ENCODE measurements at places on chromosomes 1 and 21.
A peak's percentile ranks its signal among the peaks of the same experiment; 100 is the strongest.

DNA sequence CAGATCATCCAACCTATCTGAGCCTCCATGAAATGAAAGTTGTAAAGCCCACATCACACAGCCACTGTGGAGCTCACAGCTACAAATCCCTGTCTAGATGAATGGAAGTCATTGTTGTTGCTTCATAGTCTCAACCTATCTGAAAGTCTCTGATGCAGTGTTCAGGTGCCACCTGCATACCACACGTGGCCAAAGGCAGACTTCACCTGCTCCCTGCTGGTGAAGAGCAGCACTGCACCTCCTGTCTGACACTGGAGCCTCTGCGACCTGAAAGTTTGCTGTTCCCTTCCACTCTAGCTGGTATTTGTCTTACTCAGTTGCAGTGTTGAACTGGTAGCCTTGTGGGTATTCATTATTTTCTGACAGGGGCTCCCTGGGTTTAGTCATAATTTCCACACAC lies 18.4 kb downstream of the LORICRIN start:
- no peak for DNase-seq

GRCh38 chr1:88799491-88799890 lies 91.9 kb downstream of the GTF2B start:
- DNase-seq: no peak

- no peak for DNase-seq
Measured at GRCh38 chr1:206133751-206134415, 16.7 kb upstream of the AVPR1B start.

DNA sequence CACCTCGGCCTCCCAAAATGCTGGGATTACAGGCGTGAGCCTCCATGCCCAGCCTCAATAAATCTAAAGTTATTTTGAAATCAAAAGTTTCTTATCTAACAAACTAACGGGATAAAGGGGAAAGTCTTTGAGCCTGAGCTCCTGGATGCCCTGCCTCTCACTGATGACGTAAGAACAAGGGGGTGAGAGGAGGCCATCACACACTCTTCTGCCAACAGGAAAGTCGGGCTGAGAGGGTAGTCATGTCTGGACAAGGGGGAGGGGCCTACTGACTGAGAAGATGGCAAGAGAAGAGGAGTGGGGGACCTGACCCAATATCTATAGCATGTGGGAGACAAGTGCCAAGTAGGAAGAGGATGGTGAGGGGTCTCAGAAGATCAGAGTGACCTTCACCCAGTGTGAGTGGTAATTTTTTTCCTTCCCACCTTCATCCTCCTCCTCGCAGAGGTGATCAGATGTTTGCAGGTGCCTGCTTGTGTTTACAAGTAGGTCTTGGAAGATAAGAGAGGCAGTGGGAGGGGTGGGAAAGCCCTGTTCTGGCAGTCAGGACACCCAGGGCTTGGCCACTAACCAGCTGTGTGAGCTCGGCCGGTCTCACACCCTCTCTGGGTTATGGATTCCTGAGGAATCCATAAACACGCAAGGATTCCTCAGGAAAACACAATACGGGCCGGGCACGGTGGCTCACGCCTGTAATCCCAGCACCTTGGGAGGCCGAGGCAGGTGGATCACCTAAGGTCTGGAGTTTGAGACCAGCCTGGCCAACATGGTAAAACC lies 9.6 kb downstream of the UQCRHL start:
- DNase-seq: no peak

GRCh38 chr1:117581391-117581943 lies 24.4 kb upstream of the TENT5C start:
- DNase-seq: no peak

- no peak for DNase-seq
Measured at GRCh38 chr1:239733995-239734394, 347.6 kb downstream of the CHRM3 start.

GRCh38 chr1:150259758-150260669 lies 2.4 kb downstream of the CA14 start:
- no peak for DNase-seq

DNA sequence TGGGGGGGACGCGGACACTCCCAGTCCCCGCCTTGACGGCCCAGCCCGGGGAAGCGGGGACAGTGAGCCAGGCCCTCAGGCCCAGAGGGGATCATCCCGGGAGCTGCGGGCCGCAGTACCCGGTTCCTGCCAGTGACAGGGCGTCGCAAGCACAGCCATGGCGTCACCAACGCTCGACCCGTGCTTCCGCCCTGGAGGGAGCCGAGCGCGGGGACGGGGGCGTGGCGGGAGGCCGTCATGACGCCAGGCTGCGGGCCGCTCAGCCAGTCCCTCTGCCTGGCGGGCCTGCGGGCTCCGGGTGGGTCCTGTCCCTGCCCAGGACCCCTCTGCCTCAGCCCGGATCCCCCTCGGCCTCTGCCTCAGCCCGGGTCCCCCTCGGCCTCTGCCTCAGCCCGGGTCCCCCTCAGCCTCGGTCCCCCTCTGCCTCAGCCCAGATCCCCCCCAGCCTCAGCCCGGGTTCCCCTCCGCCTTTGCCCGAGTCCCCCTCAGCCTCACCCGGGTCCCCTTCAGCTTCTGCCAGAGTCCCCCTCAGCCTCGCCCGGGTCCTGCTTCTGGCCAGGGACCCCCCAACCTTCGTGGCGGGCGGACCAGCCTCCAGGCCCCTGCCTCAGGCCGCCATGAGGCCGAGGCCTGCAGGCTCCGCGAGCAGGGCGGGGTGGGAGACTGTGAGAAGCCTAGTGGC lies 2.3 kb upstream of the SLC2A5 start:
- no peak for DNase-seq

DNA sequence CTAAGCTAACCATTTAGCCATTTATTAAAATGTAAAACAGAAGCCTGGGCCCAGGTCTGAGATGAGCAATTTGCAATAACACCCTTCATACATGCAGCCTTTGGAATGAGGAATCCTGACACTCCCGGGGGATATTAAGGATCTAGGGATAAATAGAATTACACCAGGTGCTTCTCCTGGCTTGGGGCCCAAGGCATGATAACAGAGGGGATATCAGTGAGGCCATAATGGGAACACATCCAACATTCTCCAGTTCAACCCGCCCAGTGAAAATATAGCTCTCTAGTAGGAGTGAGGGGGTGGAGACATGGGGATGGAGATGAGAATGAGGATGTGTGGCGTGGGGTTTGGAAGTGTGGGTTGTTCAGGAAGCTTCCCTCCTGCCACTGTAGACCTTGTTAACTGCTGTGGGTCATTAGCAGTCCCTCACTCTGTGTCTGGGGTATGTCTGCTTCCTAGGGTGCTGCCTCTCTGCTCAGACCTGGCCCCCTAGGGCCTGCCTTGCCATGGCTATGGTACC lies 57.9 kb upstream of the KANK4 start:
- DNase-seq: no peak

DNA sequence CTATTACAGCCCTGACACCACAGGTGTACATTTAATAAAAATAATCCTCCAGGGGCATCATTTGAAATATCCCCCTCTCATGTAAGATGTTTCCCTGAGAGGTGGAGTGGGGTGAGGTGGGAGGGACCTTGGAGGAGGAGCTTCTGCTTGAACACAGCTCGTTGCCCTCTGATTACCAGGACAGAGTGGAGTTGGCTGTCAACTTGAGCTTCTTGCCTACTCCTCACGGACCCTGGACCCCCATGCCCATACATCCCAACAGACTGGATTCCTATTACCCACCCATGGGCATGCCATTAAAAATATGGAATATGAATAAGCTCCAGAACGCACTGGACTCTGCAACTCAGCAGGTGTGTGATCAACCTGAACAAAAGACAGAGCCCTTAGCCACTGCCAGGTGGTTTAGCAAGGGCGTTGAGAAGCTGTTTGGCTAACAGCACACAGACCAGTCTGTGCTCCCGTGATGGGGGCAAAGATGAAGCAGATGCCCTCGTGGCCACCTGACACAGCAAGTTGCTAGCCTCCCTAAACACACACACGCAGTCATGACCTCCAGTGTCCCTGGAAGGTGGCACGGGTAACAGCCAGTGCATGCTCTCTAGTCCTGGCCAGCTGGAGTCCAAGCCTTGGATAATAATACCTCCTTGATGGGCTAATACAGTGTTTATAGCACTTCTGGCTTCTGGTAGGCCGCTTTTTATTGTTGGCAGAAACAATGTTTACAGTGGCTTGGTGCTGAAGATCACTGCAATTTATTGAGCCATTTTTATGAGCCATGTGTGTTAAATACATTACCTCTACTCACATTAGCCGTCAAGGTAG lies 155.0 kb downstream of the TOMM20 start:
- DNase-seq: no peak

DNA sequence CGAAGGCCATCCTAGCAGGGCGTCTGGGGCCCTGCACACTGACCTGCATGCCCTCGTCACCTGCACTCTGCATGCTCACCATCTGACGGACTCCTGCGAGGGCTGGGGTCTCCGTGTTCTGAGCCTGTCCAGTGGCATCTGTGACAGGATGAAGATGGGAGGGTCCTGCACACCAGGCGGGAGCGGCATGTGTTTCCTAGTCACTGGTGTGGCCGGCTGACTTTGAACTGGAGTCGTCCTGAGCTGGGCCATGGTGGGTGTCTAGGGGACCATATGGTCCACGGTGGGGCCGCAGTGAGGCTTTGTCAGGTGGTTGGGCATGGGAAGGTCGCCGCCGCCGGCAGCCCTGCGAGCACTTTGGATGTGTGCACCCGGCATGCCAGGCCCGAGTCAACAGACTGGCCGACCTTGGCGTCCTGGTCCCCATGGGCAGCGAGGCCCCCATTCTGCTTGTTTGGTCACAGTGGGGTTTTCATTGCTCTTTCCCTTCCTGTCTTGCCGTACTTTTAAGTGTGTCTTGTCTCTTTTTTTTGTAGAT lies 16.7 kb upstream of the DIP2A start:
- DNase-seq: no peak

- no peak for DNase-seq
Measured at GRCh38 chr21:34992180-34992579, 56.9 kb downstream of the RUNX1 start.

DNA sequence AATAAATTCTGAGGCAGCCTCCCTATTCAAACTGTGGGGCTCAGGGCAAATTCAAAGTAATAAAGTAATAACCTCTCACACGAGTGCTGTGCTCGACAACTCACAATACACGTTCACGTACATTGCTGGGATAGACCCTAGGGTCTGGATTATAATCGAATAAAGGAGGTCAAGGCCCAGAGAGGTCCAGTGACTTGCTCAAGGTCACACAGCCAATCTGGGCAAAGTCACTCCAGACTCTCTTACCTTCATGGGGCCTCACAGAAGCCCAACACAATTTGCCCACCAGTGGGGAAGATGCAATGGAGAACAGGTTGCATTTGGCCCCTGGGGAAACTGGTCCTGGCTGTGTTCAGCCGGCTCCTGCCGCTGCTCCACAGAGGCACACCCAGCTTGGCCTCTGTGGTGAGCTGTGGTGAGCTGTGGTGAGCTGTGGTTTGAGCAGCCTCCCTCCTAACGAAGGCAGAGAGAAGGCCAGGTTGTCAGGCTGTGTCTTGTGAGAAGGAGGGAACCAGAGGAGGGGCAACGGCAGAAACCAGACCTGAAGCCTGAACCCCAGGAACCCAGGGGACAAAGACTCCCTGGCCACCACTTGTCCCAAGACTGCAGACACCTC lies 35.1 kb downstream of the NUAK2 start:
- no peak for DNase-seq

DNA sequence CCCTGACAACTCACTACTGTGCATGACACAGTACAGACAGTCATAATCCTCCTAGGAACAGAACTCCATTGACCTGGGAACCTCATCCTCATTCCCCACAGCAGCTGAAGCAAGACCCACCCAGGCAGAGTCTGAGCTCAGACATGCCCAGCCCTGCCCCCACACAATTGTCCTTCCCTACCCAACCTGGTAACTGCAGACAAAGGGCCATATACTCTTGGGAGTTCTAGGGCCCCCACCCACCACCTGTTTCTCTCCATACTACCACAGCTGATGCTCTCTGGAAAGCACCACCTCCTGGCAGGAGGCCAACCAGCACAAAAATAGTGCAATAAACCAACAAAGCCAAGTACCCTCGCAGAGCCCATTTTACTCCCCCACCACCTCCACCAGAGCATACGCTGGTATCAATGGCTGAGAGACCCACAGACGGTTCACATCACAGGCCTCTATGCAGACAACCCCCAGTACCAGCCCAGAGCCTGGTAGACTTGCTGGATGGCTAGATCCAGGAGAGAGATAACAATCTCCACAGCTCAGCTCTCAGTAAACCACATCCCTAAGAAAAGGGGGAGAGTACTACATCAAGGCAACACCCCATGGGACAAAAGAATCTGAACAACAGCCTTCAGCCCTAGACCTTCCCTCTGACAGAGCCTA lies 159.7 kb upstream of the CXADR start:
- no peak for DNase-seq

- DNase-seq: no peak
Measured at GRCh38 chr1:235745503-235746136, 96.0 kb upstream of the GNG4 start.

DNA sequence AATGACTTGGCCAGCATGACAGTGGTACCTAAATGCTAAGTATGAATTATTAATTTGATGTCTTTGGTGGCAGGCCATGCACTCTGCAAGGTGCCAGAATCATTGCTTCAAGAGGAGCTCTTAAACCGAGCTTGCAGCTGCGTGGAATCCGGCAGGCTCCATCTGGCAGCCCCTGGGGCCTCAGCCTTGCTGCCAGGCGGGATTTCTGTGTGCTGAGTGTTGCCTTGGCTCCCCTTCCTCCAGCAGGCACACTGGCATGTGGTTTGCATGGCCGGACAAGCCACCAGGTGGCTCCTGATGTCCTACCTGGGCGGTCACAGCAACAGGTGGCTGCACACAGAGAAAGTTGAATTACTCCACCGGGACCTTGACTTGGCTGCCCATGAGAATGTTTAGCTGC lies 155.4 kb downstream of the URB2 start:
- peak; percentile 11 for DNase-seq

DNA sequence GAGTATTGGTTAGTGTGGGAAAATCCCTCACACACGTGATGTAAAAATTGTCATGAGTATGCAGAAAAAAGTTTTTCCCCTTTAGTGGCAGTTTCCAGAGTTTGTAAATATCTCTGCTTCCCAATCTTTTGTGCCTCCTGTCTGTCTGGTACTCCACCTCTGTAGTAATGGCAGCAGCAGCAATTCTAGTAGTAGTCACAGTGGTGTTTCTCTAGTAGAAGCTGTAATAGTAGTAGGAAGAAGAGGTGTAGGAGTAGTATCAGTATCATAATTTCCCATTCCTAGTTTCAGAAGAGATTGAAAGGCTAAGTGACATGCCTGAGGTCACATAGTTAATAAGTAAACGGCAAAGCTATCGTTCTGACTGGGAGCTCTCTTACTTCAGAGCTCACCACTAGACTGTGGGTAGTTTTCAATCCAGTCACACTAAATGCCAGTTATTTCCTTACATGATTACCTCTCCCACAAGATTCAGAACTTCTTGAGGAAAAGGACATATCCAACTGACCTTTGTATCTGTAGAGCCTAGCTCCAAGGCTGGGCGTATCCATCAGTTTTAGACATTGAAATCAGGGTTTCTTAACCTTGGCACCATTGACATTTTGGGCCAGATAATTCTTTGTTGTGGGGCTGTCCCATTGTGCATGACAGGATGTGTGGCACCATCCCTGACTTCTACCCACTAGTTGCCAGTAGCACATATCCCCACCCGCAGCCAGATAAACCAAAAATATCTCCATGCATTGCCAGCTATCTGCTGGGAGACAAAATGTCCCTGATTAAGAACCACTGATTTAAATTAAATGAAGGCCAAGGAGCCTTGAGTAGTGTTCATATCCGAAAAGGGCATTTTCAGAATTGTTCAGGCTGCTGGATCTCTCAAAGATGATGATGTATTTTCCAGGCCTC lies 135.9 kb downstream of the FGGY start:
- DNase-seq: peak; percentile 55

GRCh38 chr1:204711103-204711946 lies 25.8 kb upstream of the LRRN2 start:
- DNase-seq: no peak

Data from renal pelvis (tissue), 12 donors.